ENCODE measurements at places on chromosomes 4 and X.

DNA sequence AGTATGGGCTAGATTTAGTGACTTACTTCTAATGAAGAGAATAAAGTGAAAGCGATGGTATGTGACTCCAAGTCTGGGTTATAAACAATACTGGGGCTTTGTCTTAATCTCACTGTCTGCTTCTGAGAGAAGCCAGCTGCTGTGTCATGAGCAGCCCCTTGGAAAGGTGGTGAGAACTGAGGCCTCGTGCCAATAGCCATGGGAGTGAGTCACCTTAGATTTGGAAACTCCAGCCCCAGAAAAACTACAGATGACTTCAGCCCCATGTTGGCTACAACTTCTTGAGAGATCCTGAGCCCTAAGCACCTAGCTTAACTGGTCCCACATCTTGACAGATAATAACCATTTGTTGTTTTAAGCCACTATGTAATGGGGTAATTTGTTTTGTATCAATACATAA lies 77.6 kb downstream of the CWH43 start:
- DNase-seq, result no peak

DNA sequence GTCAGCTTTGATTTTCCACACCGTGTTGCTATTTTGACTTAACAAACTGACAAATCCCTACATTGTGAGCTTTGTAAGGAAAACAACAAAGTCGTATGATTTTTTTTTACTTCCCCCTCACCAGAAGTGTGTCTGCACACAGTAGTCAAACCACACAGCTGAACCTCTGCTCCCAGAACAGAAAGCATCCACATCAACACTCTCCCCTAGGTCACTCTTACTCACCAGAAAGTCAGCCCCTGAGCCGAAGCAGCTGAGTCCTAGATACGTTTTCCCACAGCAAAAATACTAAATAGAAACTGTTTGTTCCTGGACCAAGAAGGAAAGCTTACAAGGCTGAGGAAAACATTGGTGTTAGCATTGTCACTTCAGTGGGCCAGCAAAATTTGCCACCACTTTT lies 305.7 kb downstream of the DHX15 start:
- no peak for DNase-seq

DNA sequence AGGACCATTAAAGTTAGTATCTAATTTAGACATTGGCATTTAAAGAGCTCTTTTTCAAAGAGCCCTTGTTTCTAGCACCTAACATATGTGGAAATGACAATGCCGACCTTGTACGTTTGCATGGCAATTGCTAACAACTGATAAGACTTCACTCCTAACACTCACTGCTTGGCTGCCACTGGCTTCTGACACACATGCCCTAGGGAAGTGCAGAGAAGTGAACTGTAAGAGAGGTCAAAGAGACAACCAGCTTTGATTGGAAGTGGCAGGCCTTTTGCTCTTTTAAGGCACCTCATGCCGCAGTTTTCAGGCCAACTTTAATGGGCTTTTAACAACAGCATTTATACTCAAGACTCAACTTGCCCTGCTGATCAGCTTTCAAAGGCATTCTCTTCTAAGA lies 158.4 kb downstream of the RAB28 start:
- DNase-seq, result no peak

DNA sequence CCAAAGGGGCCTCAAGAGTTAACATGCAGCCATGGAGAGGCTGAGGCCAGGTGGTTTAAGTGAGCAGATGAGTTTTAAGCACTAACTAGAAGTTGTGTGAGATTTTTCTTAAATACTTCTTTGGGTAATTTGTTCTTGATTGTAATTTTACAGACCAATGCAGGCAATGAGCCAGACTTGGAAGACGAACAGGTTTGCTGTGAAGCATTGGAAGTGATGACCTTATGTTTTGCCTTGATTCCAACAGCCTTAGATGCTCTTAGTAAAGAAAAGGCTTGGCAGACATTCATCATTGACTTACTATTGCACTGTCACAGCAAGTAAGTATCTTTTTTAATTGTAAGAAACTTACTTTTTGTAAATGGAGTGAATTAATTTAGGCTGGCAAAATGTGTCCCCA lies 103.9 kb downstream of the USP9X start:
- DNase-seq, result no peak

DNA sequence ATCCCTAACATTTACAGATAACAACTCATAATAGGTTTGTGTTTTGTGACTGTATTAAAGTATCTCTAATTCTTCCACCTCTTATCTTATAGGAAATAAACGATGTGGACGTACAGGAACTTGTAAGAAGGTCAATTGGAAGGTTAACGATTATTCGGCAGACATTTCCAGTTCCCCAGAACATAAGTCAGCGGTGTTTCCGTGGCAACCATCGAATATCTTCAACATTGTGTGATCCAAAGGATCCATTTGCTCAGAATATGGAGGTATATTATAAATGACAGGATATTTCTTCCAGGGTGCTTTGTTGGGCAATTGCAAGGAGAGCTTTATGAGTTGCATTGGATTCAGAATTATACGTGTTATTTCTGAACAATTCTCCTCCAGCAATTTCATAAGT lies 611.9 kb upstream of the ATOH1 start:
- no peak for DNase-seq

- DNase-seq, result no peak
Observed at GRCh38 chrX:20263474-20263873, 3.2 kb downstream of the RPS6KA3 start.

DNA sequence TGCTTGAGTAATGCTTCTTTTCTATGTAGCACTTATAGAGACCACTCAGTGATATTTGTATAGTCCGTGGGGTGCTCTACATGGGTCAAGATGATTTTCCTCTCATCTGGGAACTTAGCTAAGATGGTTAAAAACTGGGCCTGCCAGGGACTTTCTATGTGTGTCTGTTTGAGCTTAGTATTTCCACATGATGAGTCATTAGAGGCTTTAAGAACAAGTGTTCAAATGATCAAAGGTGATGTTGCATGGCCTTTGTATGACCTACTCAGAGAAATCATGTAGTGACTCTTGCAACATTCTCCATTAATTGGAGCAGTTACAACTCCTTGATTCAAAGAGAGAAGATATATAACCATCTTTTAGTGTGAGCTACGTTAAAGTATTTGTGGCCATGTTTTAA lies 1480.5 kb upstream of the IGFBP7 start:
- no peak for DNase-seq

DNA sequence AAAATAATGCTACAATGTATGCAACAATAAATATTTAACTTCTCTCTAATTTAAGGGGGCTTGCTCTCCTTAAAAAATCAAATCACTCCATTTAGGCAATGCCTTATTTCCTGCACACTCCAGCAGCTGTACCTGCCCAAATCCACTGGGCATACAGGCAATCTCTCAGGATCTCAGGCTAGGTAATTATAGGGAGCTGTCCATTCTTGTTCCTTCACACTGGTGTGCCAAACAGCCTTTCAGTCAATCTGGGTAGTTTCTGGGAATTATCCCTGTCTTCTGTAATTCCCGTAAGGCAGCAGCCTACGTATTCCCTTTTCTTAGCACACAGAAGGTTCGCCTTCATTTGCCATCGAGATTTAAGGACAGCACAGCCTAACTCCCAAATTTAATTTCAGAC lies 922.6 kb upstream of the SLIT2 start:
- DNase-seq, result no peak

- no peak for DNase-seq
Observed at GRCh38 chr4:180618396-180618795, 1624.8 kb upstream of the TENM3 start.

DNA sequence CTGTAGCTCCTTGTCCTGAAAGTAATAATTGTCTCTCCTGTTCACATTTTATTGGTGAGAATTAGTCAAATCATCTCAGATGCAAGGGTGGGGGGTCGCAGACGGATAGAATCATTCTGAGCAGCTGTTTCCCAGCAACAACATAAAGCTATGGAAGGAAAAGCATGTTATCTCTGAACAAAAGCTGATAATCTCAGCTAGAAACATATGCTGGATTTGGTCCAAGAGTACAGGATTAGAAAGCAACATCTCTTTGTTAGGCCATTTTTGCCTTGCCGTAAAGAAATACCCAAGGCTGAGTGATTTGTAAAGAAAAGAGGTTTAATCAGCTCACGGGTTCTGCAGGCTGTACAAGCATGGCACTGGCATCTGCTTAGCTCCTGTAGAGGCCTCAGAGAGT lies 472.8 kb upstream of the BOD1L1 start:
- no peak for DNase-seq

GRCh38 chrX:129496625-129497024 lies 26.7 kb downstream of the SMARCA1 start:
- DNase-seq, result no peak

DNA sequence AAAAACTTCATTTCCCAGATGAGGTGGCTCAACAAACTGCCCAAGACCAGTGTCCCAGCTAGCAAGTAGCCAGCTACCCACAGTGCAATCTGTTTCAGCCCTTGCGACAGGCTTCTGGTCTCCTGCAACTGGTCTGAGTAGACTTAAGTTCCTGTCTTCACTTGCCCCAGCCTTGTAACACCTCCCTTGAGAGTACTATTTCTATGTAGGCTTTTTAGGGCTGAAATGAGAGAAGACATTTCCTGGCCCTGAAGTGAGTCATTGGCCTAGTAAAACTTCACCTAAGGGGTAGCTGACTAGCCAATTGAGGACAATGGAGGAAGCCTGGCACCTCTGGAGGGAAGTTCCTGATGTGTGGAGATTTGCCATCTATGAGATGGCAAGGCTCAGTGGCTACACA lies 80.1 kb upstream of the STIM2 start:
- no peak for DNase-seq

- DNase-seq, result peak; percentile 32
Observed at GRCh38 chr4:150078041-150078578, at the start of gene DCLK2. Gene DCLK2 (plus strand): TSS chr4:150078445. CDS start chr4:150079028, 583 bp downstream.

GRCh38 chr4:147942729-147943128 lies 210.8 kb downstream of the ARHGAP10 start:
- DNase-seq, result no peak
